ENCODE measurements at places on chromosomes 4 and X.

DNA sequence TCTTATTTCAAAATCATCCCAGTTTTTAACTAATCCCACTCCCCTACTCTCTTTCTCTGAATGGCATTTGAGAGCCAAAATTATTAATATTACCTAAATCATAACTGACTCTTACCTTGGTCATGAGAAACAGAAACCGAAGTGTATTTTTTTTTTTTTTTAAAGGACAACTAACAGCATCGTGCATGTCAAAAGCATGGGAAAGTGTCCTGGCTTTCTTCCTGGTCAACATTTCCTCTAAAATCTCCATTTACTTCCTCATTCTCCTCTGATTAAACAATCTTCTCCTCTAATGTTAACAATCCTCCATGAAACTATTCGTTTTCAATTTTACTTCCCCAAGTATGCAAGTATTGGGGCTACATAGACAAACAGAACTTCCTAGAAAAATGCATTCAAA, 2.1 kb upstream of the STS start:
- no peak for DNase-seq

DNA sequence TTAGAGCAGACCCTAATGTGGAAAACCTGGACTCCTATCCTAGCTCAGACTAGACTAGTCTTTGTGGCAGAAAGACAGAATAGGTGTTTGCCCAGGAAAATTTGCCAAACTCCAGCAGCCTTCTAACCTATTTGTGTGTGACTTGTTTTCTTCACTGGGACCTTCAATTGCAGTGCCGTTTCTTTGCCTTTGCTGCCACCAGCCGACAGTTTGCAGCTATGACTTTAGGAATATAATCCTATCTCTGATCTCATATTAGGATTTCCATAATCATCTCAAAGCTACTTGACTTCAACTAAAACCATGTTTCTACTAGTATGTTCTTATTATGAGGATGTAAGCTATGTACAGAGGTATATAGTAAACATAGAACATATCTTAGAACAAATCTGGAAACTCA, 60.2 kb upstream of the PGAM4 start:
- peak; percentile 10 for DNase-seq

GRCh38 chrX:9279234-9279544, 185.7 kb upstream of the TBL1X start:
- peak; percentile 45 for DNase-seq

DNA sequence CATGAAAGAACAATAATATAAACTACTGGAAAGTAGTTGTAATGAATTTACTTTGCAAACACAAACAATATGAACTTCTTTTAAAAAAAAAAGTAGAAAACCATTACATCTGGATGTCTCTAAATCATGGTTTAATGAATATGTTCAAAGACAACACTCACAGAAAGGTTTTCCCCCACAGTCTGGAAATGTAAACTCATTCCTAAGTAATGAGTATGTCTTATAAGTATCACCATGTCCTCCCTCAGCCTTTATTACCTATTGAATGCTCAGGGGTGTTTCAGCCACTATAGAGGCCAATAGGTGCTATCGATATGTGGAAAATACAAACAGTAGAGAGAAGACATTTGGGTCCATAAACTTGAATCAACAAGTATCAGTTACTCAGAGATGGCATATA, 186.7 kb downstream of the PALLD start:
- no peak for DNase-seq

- no peak for DNase-seq
Observed at GRCh38 chrX:118536204-118536603, 40.6 kb downstream of the DOCK11 start.

- no peak for DNase-seq
Observed at GRCh38 chr4:69025191-69025998, 70.9 kb upstream of the UGT2B7 start.

DNA sequence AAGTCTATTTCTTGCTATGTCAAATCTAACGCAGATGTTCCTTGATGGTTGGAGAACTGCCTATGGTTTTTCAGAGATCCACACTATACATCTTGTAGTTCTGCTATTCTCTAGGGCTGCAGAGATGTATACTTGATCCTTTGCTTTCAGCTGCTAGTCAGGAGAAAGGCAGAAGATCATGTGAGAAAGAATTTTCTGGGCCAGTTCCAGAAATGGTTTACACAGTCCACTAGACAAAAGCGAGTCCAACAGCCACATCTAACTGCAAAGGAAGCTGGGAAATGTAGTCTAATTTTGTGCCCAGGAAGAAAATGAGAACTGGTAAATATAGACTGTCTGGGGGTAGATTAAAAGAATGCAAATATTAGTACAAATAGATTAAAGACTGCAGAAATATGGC, 394.3 kb upstream of the SLIT2 start:
- no peak for DNase-seq

- DNase-seq = no peak
Observed at GRCh38 chr4:148222991-148223660, 219.1 kb downstream of the NR3C2 start.

DNA sequence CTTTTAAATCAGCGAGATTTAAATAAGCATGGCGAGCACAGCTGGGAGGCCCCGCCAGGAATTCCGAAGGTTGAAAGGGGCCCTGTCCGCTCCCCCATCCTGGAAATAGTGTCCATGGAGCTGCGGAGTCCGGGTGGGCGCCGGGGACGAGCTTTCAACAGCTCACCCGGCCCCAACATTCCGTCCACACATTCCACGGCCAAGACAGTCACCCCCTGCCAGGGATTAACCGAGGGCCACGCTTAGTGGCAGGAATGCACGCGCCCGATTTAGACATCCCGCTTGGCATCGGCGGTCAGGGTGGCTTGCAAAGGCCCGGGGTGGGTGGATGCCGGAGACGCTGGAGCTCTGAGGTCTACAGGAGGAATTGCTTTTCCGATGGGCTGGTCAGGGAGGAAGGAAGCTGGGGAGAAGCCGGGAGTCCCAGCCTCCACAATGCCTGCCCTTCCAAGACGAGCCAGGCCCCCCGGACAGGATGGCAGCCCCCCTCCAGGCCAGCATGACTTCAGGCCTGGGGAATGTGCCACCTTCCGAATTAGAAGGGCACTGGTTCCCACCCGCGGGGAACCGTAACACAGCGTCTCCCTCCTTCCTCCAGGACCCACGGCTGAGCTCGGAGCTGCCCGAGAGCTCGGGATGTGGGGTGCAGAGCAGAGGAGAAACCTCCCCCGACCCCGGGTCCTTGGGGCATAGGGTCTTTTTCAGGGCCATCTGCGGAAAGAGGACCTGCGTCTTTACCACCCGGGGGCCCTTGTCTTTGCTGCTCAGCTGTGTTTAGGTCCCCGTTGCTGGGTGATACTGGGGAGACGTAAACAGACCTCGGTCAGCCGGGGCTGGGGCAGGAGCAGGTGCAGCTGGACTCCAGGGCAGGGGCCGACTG, 26.9 kb upstream of the PPP2R3B start:
- peak; percentile 69 for DNase-seq

GRCh38 chrX:140762061-140762460, 52.5 kb downstream of the LINC00632 start:
- DNase-seq = peak; percentile 77

DNA sequence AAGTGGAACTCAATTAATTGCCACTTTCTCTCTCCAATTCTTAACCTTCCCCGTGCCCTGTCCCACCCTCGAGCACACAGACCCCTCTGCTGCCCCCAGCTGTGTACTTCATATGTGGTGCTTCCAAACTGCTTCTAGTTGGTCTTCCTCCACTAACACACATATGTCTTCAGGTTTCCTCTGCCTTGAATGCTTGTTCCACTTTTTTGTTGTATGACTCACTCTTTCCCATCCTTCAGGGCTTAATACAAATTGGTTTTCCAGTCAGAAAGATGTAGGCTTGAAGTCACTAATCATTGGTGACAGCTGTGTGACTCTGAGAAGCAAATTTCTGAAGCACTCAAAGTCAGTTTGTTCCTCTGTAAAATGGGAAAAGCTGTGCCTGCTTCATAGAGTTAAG, 30.6 kb downstream of the TRIM2 start:
- DNase-seq = no peak

DNA sequence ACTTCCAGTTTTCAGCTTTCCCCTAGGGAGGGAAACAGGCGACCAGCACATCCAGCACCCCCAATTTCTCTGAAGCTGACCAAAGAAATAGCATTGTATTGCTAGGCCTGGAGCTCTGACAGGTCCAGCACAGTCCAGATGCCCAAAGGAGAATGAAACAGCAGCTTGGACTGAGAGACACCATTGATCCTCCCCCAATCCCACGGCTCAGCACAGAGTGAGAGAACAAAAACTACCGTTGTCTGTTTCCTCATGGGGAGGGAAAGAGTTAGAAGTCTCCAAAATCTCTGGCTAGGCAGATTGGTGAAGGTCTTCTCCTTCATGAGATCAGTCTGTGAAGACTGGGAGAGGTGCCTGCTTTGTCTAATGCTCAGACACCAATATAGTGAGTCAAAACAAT, 8.6 kb downstream of the TCEAL7 start:
- no peak for DNase-seq

- DNase-seq = peak; percentile 65
Observed at GRCh38 chr4:34422472-34423175, 1821.7 kb downstream of the ARAP2 start.

- DNase-seq = peak; percentile 57
Observed at GRCh38 chr4:140044337-140044902, 109.6 kb downstream of the MAML3 start.

DNA sequence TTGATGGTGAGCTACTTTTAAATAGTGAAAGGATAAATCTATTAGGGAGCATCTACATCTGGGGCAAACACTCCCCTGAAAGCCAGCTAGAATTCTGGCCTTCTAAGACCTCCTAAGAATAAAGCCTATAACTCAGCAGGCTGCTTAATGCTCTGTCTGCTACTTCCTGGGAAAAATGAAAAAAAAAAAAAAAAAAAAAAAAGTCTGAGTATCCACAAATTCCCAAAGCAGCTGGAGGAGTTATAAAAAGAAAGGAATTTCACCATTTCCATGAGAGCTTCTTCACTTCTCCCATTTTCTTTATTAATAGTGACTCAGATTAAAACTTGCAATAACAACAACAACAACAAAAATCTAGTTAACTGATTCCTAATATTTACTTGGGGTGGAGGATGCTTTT, 511.2 kb downstream of the INPP4B start:
- no peak for DNase-seq

- no peak for DNase-seq
Observed at GRCh38 chr4:137454767-137455166, 77.5 kb downstream of the PCDH18 start.

GRCh38 chr4:83012200-83012686, 1.6 kb upstream of the LIN54 start:
- peak; percentile 59 for DNase-seq

DNA sequence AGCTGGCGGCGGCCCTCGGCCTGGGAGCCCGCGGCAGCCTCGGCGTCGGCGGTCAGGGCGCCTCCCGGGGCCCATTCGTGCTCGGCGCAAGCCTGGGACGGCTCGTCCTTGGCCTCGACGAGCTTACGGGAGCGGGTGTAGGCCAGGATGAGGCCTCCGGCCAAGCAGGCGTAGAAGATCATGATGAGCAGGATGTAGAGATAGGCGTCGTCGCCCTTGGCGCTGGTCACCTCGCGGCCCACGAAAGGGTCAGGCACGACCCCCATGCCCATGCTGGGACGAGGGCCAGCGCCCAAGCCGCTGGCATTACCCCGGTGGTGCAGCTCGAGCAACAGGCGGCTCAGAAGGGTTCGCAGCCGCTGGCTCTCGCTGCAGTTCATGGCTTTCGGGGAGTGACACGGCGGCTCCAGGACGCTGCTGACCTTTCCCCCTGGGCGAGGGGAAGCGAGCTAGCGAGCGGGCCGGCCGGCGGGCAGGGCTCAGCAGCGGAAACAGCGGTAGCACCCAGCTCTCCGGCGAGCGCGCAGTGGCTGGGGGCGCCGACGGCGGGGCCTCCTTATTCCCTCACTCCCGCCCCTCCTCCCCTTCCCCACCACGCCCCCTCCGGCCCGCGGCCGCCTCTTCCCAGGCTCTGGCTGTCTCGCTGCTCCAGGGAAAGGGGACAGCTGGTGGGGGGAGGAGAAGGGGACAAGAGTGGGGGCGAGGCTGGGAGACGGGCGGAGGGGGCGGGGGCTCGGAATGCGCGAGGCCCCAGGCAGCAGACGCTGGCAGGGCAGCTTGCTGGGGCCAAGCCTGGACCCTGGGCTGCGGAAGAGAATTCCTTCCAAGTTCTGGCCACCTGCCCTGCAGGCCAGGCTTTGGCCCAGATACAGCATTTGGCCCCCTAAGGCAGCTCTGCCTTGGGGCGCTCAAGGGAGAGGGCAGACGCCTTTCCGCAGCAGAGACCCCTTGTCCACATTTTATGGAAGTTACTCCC, at the start of gene KCNE5:
KCNE5 (minus strand) TSS at position 532 of the 976 bp plus-strand sequence; CDS start at position 380, 152 bp downstream.
- peak; percentile 27 for DNase-seq

DNA sequence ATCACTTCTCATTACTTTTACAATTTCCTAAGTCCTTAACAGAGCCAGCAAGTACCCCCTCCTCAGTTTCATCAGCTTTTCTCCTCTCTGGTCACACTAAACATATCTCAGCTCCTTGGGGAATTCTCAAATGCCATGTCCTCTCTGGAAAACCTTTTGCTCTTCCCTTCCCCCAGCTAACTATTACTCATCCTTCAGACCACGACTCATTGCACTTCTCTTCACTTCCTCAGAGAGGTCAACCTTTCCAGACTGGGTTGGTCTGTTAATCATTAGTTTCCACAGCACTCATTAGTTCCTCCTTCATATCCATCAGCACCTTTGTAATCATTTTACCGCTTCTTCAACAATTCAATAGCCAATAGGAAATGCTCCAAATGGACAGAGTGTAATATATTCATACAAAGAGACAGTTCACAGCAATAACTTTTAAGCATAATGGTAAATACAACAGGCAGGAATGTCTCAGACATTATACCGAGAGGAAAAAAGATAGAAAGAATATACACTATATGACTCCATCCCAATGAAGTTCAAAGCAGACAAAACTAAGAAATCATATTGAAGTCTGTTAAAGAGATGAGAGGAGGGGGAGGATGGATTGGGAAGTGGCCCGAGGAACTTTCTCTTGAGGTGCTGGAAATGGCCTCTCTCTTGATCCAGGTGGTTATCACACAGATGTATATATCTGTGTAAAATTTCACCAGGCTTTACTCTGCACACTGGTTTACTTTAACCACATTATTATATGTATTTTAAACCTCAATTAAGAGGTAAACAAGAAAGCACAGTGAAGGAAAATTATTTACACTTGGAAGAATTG, 39.6 kb downstream of the DDX60L start:
- no peak for DNase-seq

- DNase-seq = peak; percentile 61
Observed at GRCh38 chrX:120244735-120245498, 5.7 kb upstream of the ZBTB33 start.
